NCI-H510A (cell line): ENCODE measurements at places on chromosomes 6 and 20.

DNA sequence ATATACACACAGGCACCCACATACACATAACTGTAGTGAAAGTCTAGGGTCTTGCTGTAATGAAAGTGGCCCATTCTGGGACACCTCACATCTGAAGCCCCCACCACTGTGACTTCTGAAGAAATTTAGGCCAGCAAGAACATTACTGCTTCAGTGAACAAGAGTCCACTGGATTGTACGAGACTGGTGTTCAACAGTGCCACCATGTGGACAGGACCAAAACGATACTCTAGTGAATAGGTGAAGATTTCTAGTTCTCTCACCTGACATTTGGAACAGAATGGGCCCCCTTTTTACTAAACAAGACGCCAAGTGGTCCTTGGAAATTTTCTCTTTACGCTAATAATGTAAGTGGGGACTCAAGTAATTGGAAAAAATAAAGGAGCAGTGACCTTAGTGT lies 156.9 kb downstream of the MAFB start:
- DNase-seq: no peak

DNA sequence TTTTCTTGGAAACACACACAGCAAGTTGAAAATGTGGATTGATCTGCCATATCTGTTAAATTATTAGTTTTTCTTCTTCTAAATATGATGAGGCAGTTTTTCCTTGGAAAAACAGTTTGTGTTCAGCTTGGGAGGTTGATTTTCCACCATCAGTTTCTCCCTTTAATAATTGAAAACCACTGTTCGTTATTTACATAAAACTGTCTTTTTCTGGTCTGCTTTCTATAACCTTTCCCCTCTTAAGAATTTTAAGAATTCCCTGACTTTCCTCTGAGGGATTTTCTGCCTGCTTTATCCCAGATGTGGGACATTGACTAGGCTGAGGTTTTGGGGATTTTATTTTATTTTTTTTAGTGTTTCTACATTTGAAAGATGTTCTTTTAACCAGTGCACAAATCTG lies 27.2 kb downstream of the DSE start:
- DNase-seq: no peak

DNA sequence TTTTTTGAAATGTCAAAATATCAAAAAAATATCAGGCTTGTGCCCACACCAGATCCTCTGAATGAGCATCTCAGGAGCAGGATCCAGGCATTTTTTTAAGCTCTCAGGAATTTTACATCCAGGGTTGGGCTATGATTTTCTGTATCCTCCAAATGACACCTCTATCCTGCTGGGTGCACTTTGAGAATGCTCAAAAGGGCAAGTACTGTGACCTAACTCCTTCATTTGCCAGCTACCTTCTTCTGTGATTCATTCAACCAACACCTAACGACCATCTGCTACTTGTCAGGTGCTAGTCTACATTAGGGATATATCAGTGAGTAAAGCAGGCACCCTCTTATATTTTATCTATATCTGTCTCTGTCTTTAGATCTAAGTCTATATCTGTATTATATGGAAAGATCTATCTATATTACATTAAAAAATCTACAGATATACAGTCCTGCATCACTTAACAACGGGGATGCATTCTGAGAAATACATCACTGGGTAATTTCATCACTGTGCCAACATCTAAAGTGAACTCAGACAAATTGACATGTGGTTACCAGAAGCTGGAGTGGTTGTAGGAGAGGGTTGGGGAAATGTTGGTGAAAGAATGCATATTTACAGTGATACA lies 131.6 kb downstream of the KIF16B start:
- no peak for DNase-seq

- no peak for DNase-seq
These were observed 44.0 kb upstream of the POU5F1 start for GRCh38 chr6:31214516-31214915.

- DNase-seq: no peak
These were observed 1.5 kb upstream of the IPCEF1 start for GRCh38 chr6:154358019-154358545.

- no peak for DNase-seq
These were observed 1.5 kb downstream of the TAGAP start for GRCh38 chr6:159043251-159043650.

GRCh38 chr6:51618563-51618962 lies 468.9 kb downstream of the PKHD1 start:
- no peak for DNase-seq

DNA sequence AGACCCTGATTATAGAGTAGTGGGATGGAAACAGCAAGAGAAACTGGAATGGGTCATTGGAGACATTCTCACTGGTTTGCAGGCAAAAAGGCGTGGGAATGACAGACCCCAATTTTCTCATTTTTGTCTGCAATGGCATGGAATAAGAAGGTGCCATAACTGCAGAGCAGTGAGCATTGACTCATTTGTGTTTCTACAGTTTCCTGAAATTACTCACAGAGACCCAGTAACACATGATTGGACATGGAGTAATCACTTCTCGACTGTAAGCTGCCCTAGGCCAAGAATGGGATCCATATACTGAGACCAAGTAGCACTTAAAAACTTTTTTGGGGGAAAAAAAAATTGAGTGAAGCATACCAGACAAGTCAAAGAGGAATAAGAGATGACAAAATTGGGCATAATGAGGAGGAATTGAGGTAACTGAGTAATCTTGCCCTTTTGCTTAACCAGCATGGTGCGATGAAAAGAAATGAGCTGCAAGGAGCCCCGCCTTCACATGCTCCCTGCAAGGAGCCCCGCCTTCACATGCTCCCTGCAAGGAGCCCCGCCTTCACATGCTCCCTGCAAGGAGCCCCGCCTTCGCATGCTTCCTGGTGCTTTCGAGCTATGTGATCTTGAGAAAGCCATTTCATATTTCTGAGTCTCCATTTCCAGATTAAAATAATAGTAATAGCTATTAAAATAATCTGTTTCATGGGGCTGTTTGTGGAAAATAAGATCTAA lies 44.1 kb downstream of the NHSL1 start:
- DNase-seq: no peak

DNA sequence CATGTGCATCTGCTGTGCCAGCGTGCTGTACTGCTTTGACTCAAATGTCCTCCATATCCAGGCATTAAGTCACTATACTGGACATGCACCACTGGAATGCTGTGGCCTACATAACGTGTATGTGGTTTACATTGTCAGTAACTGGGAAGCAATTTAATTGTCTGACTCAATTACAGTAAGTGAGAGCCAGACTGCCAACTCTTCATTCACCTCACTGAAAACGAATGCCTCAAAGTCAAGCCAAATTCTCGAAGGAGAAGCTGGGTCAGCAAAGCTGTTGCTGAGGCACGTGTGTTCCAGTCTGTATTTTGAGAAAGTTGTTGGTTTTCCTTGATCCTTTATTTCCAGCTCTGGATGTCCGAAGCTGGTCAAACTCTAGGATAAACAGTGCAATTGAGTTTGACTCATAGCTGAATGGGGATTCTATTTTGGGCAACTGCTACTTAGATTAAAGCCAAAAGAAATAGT lies 534.3 kb downstream of the COL12A1 start:
- DNase-seq: no peak

DNA sequence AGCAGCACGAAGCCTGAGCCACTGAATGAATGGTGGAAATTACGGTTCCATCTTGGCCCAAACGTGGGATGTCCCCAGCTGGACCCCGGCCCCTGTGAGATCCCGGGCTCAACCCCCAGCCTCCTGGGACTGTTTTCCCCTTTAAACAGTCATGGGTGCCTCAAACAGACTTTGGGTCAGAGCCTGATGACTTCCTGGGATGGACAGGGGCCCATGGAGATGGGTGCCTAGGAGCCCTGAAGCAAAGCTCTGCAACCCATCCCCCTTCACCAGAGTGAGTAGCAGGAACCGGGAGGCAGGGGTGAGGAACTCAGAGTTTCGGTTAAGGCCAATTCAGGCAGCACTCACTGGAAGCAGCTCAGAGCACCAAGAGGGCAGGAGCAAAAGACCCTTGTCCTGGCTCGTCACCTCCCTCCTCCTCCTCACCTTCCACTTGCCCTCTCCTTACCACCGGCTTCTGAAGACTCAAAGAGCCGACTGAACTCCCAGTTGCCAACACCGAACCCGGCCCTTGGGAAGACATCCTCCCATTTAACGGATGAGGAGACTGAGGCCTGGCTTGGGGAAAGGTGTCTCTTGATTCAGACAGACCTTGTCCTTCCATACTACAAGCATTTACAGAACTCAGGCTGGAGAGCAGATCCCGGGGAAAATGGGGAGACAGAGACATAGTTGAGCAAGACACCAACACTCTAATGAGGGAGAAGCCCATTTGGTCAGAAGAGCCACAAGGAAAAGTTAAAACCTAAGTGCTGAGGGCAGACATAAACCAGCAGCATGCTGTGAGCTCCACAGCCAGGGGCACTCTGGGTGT lies 14.9 kb upstream of the TLDC2 start:
- no peak for DNase-seq

DNA sequence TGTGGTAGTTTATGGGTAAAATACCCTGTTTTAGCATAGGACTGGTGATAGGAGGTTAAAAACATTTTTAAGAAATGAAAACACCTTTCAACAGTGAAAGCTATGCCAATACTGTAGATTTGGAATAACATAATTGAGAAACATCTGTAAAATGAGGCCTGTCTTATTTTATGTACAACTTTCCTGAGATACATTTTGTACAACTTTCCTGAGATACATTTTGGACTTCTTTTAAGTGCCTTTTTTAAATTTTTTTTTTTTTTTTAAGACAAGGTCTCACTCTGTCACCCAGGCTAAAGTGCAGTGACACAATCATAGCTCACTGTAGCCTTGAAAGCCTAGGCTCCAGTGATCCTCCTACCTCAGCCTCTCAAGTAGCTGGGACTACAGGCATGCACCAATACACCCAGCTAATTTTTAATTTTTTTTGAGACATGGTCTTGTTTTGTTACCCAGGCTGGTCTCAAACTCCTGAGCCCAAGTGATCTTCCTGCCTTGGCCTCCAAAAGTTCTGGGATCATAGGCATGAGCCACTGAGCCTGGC lies 84.6 kb downstream of the MAN1A1 start:
- no peak for DNase-seq

- DNase-seq: no peak
These were observed 22.8 kb downstream of the NPEPL1 start for GRCh38 chr20:58715391-58715800.

DNA sequence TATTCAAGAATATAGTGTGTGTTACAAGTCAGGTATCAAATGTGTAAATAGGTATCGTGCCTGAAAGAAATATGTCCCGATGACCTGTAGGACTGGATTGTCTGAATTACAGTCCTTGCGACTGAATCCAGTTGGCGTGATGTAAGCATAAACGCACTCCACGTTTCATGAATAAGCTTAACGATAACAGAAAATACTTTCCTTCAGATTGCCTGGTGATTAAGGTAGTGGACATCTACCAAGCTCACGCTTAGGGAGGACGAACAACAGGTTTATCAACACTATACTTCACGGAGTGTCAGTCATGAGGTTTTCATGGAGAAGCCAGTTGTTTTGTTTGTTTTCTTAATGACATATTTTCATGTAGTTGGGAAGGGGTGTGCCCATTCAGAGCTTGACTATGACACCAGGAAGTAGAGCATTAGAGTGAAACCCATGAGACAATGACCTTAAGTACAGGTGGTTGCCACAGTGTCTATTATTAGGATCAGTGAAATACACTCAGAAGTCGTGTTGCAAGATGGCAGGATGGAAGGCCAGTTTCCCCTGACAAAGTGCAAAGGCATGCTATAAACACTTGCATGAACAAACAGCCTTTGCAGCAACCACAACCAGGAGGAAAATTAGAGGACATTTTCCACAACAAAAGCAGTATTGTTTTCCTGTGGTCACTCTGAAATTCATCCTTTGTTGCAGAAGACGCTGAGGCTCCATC lies 305.8 kb upstream of the PRDM1 start:
- no peak for DNase-seq

- no peak for DNase-seq
These were observed 9.6 kb downstream of the JARID2 start for GRCh38 chr6:15255481-15255880.

DNA sequence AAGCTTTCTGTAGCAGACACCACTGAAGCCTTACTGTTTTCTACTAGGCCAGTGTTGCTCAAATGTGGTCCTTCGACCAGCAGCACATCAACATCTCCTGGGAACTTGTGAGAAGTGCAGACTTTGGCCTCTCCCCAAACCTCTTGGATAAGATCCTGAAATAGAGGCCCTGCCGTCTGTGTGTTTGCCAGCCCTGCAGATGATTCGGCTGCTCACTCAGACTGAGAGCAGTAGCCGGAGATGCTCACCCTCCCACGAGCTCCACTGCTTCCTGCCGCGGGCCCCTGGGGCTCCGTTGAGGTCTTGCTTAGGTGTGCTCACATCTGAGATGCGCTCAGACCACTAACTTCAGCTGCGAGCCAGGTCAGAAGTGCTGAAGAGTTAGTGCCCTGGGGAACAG lies 129.5 kb upstream of the SSTR4 start:
- no peak for DNase-seq

DNA sequence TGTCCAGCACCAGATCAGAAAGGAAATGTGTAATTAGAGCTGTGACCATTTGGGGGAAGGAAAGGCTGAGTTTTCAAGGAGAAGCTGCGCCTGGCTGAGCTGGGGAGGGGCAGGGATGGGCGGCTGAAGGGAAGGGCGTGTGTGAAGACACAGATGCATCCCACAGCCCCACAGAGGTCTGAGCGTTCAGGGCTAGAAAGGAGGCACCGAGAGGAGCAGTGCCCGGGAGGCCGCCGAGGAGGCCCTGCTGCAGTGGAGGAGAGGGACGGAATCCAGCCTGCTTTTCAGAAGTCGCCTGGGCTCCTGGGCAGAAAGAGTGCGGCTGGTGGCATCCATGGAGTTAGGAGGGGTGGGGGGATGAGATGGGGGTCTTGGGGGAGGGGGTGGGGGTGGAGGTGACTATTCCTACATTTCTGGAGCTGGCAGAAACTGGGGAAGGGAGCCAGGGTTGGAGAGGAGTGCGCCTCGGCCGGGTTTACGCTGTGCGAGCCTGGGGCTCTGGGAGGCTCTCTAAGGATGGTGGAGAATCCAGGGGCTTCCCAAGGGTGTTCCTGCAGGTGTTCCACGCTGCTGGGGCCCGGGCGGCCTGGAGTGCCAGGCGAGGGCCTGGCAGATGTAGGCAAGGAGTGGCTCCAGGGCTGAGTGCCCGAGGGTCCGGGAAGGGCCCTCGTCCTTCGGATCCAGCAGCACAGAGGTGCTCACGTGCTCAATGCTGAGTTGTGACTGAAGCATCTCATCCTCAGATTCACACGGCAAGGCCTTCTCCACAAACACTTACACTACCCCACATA lies 41.8 kb downstream of the WDR27 start:
- DNase-seq: no peak

DNA sequence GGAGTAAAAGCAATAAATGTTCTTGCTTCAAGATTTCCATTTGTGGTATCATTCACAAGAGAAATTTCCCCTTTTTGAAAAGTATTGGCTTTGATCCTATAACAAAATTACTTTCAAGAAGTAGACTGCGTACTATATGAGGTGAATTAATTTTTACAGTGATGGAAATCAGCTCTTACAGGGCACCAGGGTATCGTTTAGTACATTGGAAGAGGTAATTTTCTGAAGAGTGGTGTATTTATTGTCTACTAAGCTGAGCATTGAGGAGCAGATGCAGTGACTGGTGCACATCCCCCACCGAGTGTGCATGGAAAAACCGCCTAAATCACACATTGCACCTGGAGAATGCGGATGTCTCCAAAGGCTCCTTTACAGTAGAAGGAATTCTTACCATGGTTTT lies 209.5 kb downstream of the SAMD5 start:
- no peak for DNase-seq
